ENCODE measurements at places on chromosomes 3 and 15. TPM values are rescaled to one million over a fixed set of nuclear protein-coding genes. Genes with fewer than 3 reads are reported as not detected.

GRCh38 chr3:25038922-25039321, 389.1 kb upstream of the RARB start:
- no peak for DNase-seq

Gene CAMKV
- total RNA-seq, result 0.09 TPM

- DNase-seq, result no peak
These were observed 812 bp downstream of the P4HTM start for GRCh38 chr3:48990636-48991469.

DNA sequence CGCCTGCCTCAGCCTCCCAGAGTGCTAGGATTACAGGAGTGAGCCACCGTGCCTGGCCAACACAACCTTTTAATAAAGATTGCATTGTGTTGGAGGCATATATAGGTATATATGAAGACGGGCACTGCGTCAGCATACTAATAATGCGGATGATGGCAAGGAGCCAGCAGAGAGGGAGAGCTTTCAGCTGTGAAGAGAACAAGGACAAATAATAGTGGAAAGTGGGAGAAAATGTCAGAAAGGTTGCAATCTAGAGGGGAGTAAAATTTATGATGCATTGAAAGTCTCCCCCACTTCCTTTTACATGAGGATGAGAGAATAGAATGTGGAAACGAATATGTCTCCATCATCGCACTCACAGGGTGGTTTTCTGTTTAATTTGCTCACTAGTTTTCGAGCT, 170.5 kb upstream of the TBL1XR1 start:
- no peak for DNase-seq

GRCh38 chr3:49869525-49870126, at the start of gene CAMKV:
Gene CAMKV (minus strand): TSS chr3:49869906. CDS start chr3:49862388, 7,518 bp downstream.
- no peak for DNase-seq

DNA sequence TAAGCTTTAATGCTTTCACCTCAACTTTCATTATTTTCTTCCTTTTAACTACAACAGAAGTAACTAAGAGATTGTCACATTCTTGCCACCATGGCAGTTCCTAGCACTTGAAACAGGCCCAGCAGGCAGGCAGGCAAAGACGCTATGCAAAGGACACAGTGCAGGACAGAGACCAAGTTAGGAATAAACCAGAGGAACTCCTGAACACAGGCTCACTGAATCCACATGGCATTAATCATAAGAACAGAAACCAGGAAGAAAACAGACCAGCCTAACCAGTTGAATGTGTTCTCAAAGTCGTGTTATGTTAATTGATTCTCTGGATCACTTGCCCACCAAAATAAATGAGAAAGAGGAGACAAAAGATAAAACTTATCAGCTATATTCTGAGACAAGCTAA, 397.6 kb downstream of the TBL1XR1 start:
- peak; percentile 31 for DNase-seq

Gene GJD2
- total RNA-seq, result 0.20 TPM

Gene PRR20G
- not detected for total RNA-seq

Gene GOLGA6A
- total RNA-seq, result not detected

- peak; percentile 62 for DNase-seq
These were observed 88.1 kb upstream of the TGFBR2 start for GRCh38 chr3:30518181-30518864.

DNA sequence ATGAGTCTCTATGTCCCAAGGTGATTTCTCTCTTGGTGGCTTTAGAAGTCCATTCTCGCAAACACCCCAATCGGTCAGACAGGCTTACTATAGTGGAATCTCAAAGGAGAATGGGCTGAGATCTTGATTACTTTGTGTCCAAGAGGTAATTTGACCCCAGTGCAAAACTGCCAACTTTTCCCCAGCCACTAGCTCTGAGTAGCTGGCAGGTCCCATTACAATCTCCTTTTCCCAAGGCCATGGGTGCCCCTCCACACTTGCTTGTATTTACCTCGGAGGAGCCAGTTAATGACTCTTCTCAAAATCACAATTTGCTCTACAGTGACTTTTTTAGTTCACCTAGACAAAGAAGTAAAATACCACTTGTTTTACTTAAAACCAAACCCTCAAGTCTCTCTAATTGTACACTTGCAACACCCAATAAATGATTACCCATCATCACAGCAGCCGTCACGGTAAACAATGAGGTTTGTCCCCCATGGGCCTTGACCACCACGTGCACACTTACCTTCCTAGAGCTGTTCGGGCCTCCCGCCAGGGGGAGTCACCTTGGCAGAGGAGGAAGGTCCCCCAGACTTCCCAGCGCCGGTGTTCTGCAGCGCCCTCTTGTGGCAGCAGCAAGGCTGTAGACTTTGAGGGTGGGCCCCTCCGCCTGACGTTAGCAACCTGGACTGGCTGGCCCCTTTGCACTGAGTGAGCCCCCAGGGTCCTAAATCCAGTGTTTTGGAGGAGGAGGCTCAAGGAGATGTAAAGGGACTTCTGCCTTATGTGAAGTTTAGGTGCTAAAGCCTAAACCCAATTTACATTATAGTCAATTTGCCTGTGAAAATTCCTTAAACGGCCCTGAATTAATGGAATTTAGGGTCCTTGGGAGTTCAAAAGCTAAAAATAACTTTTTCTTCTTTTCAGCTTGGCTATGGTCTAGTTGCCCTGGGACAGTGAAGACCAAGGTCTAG, 18.7 kb upstream of the HDAC11 start:
- DNase-seq, result peak; percentile 29

DNA sequence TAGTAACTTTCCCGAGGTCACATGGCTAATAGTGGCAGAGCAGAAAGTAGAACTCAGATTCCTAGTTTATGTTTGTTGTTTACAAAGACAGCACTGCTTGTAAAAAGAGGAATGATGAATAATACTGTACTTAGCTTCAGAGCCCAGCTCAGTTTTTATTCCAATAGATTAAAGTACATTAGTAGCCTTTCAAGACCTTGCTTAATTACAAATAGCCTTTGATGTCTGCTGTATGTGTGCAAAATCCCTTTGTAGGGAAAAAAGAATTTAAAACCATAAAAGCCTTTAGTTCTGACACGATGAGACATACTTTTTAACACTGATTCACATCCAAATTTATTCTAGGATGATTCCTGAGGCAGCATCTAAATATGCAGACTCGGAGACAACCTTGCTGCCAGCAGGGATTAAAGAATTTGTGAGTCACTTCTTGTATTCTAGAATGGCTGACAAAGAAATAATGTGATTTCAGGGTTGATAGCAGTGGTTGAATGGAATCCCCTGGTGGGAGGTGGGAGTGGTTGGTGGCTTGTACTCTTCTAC, 324.2 kb upstream of the TGFBR2 start:
- no peak for DNase-seq

DNA sequence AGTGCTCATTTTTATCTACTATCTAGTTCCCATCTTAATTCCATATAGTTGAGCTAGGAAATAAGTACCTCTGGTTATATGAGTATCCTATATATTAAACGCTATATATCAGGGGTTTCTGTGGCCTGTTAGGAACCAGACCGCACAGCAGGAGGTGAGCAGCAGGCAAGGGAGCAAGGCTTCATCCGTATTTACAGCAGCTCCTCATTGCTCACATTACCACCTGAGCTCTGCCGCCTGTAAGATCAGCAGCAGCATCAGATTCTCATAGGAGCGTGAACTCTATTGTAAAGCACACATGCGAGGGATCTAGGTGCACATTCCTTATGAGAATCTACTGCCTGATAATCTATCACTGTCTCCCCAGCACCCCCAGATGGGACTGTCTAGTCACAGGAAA, 23.0 kb downstream of the GSK3B start:
- DNase-seq, result no peak

GRCh38 chr15:68578175-68578979, 416 bp upstream of the CORO2B start:
- DNase-seq, result peak; percentile 57

- no peak for DNase-seq
These were observed 837.2 kb downstream of the NTRK3 start for GRCh38 chr15:87419344-87419743.

Gene NRROS
- 6.4 TPM for total RNA-seq

Gene A4GNT
- not detected for total RNA-seq

Gene FSIP1
- 0.81 TPM for total RNA-seq

GRCh38 chr15:48384616-48385015, 53.4 kb downstream of the DUT start:
- DNase-seq, result no peak

Gene ALG1L2
- 1.2 TPM for total RNA-seq

Gene PLCL2
- 26.1 TPM for total RNA-seq

DNA sequence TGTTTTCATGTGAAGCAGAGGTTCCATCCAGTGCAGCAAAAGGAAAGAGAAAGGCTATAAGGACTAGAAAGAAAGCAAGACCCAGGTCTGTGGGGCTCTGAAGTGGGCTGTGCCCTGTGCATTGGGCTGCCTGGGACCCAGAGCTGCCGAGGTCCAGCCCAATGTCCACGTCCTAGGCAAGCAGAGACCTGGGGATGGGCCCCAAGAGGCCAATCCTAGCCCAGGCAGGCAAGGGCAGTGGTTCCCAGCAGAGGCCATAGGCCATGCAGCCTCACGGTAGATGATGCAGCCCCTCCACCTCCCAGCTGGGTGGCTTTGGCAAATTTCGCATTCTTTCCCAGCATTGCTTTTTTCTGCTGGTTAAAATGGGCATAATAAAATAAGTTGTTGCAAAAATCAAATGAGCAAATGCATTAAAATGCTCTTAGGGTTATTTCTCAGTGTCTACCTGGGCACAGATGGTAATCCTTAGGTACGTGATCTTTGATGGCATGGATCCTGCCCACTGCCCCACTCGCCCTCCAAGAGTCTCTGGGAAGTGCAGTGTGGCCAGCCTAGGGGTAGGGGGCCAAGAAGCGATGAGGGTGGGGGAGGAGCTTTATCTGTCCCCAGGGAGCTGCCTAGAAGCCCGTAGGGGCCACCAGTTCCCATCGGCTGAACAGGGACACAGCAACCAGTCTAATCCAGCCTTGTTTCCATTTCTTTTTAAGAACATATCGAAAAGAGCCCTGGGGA, 22.3 kb upstream of the GP9 start:
- no peak for DNase-seq

DNA sequence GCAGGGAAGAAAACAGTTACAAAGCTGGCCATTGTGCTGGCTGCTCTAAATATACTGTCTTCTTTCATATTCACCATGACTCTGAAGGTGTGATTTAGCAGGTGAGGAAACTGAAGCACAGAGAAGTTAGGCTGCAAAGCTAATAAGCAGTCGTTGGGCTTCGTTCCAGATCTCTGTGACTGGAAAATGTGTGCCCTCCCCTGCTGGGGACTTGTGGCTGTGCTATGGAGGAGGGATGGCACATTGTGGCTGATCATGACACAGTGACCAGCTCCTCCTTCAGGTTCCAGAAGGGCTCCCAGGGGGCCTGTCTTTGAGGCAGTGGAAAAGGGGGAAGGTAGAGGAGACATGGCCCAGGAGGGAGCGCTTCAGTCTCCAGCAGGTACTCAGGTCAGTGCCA, 19.2 kb downstream of the PXK start:
- DNase-seq, result no peak

Gene IL20RB
- total RNA-seq, result 0.66 TPM

Gene C3orf22
- total RNA-seq, result not detected

Gene ULK4
- 9.8 TPM for total RNA-seq

DNA sequence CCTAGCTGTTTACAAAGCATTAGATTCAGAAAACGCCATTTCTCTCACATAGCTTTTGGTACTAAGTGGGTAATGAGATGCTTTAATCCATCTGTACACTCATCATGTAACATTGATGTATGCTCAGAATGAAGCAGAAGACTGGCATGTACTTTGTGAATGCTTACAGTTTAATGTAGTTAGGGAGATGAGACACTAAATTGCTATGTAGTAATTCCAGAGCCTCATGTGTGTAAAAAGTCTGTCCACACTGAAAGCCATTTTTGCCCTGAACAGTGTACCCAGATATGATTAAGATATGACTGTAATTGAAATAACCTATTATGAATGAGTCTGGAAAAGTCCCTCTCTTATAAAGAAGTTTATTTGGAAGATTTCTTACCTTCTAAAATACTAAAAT, 66.5 kb downstream of the ARMC8 start:
- DNase-seq, result no peak

DNA sequence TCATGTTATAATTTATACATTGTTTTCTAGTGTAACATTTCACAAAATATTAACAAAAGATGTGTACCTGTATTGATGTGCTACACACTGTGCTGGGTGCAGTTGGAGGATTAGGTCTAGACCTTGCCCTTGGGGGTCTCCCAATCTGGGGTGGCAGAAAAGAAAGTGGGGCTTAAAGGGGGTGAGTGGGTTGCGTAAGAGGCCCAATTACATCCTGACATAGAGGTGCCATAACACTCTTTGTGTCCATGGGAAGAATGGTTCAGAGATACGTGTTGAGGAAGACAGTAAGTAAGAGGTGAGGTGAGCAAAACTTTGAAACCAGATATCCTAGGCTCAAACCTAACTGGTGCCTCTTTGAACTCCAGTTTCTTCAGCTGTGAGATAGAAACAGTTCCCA, 31.0 kb downstream of the DLEC1 start:
- no peak for DNase-seq

Gene USP19
- total RNA-seq, result 85.6 TPM

GRCh38 chr3:24145481-24145880, 200.4 kb downstream of the NR1D2 start:
- no peak for DNase-seq

- no peak for DNase-seq
These were observed 49.6 kb downstream of the FAM98B start for GRCh38 chr15:38503496-38503895.

All from mucosa of gallbladder (tissue), 1 donor.